ENCODE measurements at places on chromosomes 12 and 14. TPM values are rescaled to one million over a fixed set of nuclear protein-coding genes. Genes with fewer than 3 reads are reported as not detected.

The GOLT1B gene
- polyA plus RNA-seq: 15.9 TPM

The RPS6KL1 gene
- polyA plus RNA-seq: 1.3 TPM

The NKX2-1 gene
- not detected for polyA plus RNA-seq

DNA sequence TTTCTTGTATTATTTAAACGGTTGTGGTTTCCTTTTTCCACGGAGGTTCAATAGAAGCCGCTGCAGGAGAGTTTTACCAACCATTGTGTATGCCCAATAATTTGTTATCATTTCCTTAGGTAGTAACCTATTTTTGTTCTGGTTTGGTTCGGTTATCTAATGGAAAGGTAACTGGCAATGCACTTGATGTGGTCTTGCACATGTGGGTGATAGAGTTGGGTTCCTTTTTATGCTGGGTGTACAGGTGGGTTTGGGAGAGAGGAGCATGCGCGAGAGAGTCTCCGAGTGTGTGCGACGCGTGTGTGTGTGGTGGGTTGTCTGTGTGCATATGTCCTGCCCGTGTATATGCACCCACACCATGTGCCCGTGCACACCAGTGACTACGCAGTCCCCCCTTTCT, 102.7 kb upstream of the FKBP4 start:
- peak overlapping the region; percentile 92 for H3K4me3 ChIP-seq
- peaks cover 50% of the 10 kb centered on the region for H3K4me1 ChIP-seq
- peaks cover 10% of the 10 kb centered on the region for H3K27me3 ChIP-seq
- no peak for DNase-seq

DNA sequence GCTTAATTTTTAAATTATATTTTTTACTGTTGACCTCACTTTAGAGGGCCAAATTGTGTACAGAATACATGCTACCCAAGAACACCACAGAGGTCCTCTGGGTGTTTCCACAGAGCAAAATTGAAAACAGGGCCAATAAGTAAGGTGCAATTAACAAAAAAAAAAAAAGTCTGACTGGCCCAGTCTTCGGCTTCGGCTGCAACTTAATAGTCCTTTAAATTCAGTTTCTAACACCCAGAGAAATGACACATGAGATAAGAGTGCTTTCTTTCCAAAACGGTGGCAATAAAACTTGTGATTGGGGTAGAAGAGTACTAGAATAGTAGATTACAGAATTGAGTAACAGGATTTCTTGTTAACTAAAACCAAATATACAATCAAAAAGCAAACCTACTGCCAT, 81.3 kb downstream of the MED13L start:
- peak overlapping the region; percentile 42 for H3K4me3 ChIP-seq
- DNase-seq: no peak
- H3K4me1 ChIP-seq: peaks cover 81% of the 10 kb centered on the region
- peak overlapping the region; percentile 72 for H3K27ac ChIP-seq

DNA sequence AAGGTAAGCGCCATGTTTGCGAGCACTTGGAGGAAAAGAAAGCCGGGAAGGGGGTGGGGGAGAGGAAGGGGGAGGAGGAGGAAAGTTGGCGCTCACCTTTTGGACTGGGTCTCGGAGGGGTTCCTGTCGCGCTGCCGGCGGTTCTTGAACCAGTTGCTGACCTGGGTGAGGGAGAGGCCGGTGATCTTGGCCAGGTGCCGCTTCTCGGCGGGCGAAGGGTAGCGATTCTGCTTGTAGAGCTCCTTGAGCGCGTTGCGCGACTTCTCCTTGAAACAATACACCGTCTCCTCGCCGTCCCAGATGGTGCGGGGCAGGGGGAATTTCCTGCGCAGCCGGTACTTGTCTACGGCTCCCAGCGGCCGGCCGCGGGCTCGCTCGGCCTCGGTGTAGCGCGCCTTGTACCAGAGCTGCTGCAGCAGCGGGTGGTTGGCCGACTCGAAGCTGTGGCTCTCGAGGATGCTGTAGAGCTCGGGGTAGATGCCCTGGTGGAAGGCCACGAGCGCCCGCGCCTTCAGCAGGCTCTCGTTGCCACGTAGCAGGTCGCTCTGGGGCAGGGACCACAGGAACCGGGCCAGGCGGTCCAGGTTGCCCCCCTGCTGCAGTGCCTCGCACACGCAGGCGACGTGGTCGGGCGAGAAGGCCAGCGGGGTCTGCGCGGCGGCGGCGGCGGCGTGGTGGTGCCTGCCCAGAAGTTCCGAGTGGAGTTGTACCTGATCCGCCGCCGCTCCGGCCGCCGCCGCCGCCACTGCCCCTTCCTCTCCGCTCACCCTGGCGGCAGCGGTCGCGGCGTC, 840 bp downstream of the SIX4 start:
- no peak overlapping the region for H3K27ac ChIP-seq
- DNase-seq: peak; percentile 31
- H3K4me1 ChIP-seq: peaks cover 33% of the 10 kb centered on the region
- H3K4me3 ChIP-seq: peak overlapping the region; percentile 83

DNA sequence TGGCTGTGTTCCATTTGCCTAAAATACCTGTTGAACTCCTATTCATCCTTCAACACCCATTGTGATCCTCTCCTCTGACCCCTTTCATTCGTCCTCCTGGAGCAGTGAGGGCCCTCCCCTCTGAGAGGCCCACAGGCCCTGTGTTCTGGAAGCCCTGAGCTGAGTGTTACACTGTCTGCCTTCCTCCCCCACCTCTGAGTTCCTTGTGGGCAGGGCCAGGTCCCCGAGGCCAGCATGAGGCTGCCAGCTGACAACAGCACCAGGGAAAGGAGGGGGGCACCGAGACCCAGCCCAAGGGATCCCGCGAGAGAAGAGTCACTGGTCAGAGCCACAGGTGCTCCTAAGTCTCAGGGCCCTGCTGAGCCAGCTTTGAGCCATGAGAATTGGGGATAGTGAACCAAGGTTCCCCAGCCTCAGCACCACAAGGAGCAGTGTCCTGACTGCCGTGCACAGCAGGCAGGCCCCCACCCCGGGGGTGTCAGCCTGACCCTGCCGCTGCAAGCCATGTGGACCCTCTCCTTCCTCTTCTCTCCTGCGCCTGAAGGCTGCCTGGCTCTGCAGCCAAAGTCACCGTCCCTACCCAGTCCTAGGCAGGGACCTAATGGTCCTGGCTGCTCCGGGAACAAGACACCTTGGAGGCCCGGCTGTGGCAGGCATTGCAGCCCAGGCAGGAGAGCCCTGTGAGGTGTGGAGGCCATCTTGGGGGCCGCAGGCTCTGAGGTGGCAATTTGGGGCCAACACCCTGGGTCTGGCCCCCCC, 52.5 kb downstream of the BEGAIN start:
- no peak overlapping the region for H3K27ac ChIP-seq
- DNase-seq: no peak
- H3K4me3 ChIP-seq: no peak overlapping the region
- no peaks in the 10 kb centered on the region for H3K27me3 ChIP-seq
- peaks cover 13% of the 10 kb centered on the region for H3K4me1 ChIP-seq

GRCh38 chr12:55688716-55689655, 18.7 kb downstream of the ITGA7 start:
- H3K4me3 ChIP-seq: no peak overlapping the region
- no peaks in the 10 kb centered on the region for H3K36me3 ChIP-seq
- peaks cover 3% of the 10 kb centered on the region for H3K27me3 ChIP-seq
- H3K4me1 ChIP-seq: peaks cover 8% of the 10 kb centered on the region
- DNase-seq: no peak

DNA sequence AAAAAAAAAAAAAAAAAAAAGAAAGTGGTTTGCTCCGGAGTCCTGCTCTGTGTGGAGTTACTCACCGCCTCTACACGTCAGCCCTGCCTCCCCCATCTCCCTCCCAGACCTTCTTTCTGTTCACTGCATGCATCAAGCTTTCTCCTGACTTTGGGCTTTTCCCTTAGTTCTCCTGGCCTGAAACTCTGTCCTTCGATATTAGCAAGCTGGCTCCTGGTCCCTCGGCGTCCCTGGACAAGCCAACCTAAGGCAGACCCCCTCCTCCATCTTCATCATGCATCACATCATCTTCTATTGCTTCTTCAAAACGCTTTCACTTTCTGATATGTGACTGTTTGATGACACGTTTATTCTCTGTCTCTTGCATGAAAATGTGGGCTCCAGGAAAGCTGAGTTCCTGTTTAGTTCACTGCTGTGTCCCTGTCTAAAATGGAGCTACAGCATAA, 40.6 kb downstream of the SLC15A4 start:
- peak overlapping the region; percentile 99 for H3K27ac ChIP-seq
- no peaks in the 10 kb centered on the region for H3K36me3 ChIP-seq
- peaks cover 41% of the 10 kb centered on the region for H3K4me1 ChIP-seq
- DNase-seq: peak; percentile 79
- peak overlapping the region; percentile 94 for H3K4me3 ChIP-seq
- peaks cover 18% of the 10 kb centered on the region for H3K27me3 ChIP-seq

DNA sequence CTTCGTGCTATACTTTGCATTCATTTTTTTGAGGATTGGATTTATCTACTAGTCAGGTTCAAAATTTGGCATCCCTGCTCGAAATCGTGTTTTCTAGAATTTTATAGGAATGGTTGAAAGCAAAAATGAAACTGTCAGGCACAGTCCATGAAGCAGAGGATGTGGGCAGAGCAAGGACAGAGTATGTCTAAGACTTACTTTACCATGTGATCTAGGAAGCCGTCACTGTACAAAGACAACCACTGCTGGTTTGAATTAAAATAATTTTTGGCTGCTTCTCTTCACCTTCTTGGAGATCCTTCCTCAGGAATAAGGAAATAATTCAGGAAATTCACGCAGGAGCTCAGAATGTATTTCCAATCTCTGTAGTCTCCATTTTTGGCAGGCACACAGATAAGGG, 31.6 kb upstream of the SGPP1 start:
- no peaks in the 10 kb centered on the region for H3K36me3 ChIP-seq
- H3K27ac ChIP-seq: peak overlapping the region; percentile 90
- peaks cover 1% of the 10 kb centered on the region for H3K27me3 ChIP-seq
- DNase-seq: peak; percentile 52
- peaks cover 11% of the 10 kb centered on the region for H3K4me1 ChIP-seq

GRCh38 chr12:64522316-64522715, 70.4 kb downstream of the TBK1 start:
- no peak for DNase-seq
- H3K36me3 ChIP-seq: no peaks in the 10 kb centered on the region
- no peaks in the 10 kb centered on the region for H3K4me1 ChIP-seq
- no peak overlapping the region for H3K27ac ChIP-seq
- H3K4me3 ChIP-seq: no peak overlapping the region
- peaks cover 9% of the 10 kb centered on the region for H3K27me3 ChIP-seq

DNA sequence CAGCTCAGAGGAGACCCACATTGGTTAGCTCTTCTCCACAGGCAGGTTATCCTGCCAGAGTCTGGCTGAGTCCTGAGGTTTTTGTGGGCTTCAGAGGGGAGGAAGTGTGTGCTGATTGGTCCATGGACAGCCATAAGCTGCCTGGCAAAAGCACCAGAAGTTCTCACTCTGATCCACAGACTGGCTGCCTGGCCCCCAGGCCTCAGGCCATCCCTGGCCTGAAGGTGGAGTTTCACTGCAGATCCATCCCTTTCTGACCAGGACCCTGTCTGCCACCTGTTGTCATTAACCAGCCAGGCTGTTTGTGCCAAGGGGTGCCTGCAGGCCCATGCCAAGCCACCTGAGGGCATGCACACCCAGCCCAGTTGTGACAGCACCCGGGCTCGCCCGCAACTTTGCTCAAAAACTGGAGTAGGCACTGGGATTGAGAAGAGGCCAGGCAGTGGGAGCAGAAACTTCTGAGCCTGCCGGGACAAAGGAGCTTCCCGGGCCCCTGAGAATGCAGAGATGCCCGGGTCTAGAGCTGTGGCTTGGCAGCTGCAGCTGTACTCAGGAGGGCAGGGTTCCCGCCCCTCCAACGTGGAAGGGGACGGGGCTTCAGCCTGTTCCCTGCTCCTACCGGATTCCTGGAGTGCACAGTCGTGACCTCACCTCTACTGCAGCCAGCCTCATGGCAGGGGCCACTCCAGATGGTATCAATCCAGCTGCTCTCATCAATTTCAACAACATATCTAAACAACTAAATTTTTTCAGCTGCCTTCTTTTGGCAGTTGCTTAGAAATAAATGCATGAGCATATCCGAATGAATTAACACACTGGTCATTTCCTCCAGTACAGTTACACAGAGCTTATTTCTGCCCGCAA, 1277.3 kb downstream of the SLC16A7 start:
- no peak overlapping the region for H3K4me3 ChIP-seq
- no peak for DNase-seq
- no peaks in the 10 kb centered on the region for H3K4me1 ChIP-seq
- H3K27me3 ChIP-seq: no peaks in the 10 kb centered on the region
- H3K27ac ChIP-seq: no peak overlapping the region
- no peaks in the 10 kb centered on the region for H3K36me3 ChIP-seq

- H3K4me3 ChIP-seq: no peak overlapping the region
- peaks cover 56% of the 10 kb centered on the region for H3K4me1 ChIP-seq
- no peak overlapping the region for H3K27ac ChIP-seq
These were observed 245.2 kb upstream of the PLEKHG7 start for GRCh38 chr12:92457458-92458180.

GRCh38 chr12:89874146-89874545, 165.5 kb upstream of the ATP2B1 start:
- H3K27me3 ChIP-seq: peaks cover 2% of the 10 kb centered on the region
- H3K27ac ChIP-seq: no peak overlapping the region
- peaks cover 16% of the 10 kb centered on the region for H3K4me1 ChIP-seq
- no peaks in the 10 kb centered on the region for H3K36me3 ChIP-seq

DNA sequence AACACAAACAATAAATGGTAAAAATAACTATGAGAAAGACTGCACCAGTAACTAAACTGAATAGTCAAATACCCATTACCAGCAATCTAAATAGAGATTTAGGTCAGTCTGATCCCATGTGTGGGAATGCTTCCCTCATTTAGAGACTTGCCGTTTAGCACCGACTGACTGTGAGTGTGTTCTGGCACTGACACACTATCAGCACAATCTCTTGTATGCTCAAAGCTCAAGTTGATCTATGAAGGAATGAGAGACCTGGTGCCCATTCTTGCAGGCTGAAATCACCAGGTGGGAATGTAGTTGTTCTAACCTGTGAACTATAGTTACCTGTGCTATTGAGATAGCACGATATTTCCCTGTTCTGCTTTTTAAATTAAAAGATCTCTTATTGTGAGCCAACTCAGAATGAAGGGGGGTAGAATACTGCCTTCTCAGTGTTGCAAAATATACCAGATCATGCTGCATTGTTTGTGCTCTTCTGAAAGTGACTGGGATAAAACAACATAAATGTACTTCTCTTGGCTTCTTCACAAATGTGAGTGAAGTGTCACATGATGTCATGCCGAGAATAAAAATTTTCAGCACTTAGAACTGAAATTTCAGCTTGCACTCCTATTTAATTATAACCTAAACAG, 99.6 kb downstream of the LIN7A start:
- no peak for DNase-seq
- no peaks in the 10 kb centered on the region for H3K27me3 ChIP-seq
- H3K4me1 ChIP-seq: no peaks in the 10 kb centered on the region
- no peak overlapping the region for H3K27ac ChIP-seq
- no peaks in the 10 kb centered on the region for H3K36me3 ChIP-seq

DNA sequence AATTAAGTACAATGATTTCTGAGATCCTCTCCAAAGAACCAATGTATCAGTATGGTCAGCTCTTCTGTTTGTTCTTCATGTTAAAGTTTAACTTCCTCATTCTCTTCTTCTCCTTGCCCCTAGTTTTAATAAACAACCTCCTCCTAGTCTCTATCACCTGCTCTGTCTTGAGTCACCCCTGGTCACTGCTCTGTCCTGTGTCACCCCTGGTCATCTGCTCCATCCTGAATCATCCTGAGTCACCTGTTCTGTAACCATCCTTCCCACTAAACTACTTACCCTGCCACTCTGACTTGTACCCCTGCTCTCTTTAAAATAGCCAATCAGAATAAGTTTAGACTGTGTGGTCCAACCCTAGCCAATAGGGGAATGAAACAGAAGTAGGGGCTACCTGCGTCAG, 100.5 kb downstream of the ALG10B start:
- DNase-seq: no peak
- H3K27ac ChIP-seq: no peak overlapping the region
- no peak overlapping the region for H3K4me3 ChIP-seq
- H3K27me3 ChIP-seq: peaks cover 2% of the 10 kb centered on the region
- H3K4me1 ChIP-seq: no peaks in the 10 kb centered on the region
- no peaks in the 10 kb centered on the region for H3K36me3 ChIP-seq

- H3K4me3 ChIP-seq: no peak overlapping the region
- H3K27me3 ChIP-seq: peaks cover 18% of the 10 kb centered on the region
- H3K27ac ChIP-seq: peak overlapping the region; percentile 39
- H3K4me1 ChIP-seq: peaks cover 59% of the 10 kb centered on the region
These were observed 3.8 kb downstream of the IRAK4 start for GRCh38 chr12:43762596-43762995.
